ENCODE measurements at places on chromosomes 2 and 18. TPM values are rescaled to one million over a fixed set of nuclear protein-coding genes. Genes with fewer than 3 reads are reported as not detected.
A peak's percentile ranks its signal among the peaks of the same experiment; 100 is the strongest.

DNA sequence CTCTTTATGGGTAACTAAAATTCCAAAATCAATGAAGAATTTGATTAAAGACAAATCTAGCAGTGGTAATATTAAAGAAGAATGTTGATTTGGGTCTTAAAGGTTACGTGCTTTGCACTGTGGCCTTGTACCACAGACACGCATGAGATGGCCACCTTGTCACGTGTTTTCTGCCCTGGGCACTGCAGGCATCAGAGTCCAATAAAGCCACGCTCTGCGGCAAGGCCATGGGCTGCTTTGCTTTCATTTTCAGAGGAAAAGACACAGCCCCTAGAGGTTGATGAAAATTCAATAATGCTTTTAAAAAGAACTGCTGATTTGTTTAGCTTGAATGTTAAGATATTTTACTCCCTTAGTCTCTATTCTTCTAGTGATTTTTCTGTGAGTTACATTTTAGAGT is 30.4 kb downstream of the AOX1 start:
- no peak for DNase-seq

GRCh38 chr2:173584676-173585458 is 230.2 kb downstream of the CDCA7 start:
- no peak for DNase-seq

DNA sequence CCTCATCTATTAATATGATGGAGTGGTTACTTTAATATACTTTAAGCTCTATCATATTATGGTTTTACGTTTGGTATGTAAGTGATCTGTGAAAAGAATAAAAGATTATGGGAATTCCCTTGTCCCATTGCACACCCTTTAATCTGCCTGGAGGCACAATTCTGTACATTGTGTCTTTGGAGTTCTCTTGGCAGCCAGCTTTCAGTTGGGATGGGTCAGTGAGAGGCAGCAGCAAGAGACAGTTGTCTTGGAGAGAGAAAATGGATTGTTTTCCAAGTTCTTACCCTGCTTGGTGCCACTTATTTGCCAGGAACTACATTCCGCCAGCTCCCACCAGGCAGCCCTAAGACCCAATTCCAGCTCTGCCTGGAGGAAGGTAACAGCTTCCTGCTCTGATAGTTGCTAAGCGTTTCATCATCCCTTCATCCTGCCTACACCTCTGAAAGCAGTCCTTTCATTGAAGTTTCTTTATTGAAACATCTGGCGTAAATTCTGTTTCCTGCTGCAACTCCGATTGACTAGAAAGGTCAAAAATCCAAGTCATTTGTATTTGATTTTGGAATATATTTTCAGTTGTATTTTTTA is 365.2 kb downstream of the AKAIN1 start:
- DNase-seq = no peak

- no peak for DNase-seq
Measured at GRCh38 chr2:202612145-202612544, 22.6 kb upstream of the FAM117B start.

PRSS56 gene
- polyA plus RNA-seq = 1.4 TPM

DNA sequence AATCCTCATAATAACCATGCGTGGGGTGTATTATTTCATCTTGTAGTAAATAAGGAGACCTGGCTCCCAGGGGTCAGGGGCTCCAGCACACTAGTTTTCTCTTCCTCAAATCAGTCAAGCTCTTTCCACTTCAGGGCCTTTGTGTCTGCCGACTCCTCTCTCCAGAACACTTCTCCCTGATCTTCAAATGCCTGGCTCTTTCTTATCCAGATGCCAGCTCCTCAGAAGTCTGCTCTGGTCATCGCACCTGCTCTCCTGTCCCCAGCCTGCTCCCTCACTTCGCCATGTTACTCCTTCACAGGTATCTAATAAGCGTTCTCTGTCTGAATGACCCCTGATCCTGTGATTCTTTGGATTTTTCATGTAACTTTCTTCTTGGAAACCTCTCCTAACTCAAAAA is 62.0 kb downstream of the GYPC start:
- DNase-seq = no peak

GRCh38 chr2:113219889-113220641 is 46.3 kb downstream of the PSD4 start:
- DNase-seq = no peak

- DNase-seq = peak; percentile 64
Measured at GRCh38 chr2:62287899-62288880, 92.3 kb downstream of the B3GNT2 start.

GRCh38 chr2:20704886-20705285 is 37.9 kb downstream of the GDF7 start:
- no peak for DNase-seq

MROH2A gene
- 0.12 TPM for polyA plus RNA-seq

FBXO41 gene
- 0.12 TPM for polyA plus RNA-seq

- no peak for DNase-seq
Measured at GRCh38 chr2:96895746-96896651, 26.1 kb upstream of the SEMA4C start.

DNA sequence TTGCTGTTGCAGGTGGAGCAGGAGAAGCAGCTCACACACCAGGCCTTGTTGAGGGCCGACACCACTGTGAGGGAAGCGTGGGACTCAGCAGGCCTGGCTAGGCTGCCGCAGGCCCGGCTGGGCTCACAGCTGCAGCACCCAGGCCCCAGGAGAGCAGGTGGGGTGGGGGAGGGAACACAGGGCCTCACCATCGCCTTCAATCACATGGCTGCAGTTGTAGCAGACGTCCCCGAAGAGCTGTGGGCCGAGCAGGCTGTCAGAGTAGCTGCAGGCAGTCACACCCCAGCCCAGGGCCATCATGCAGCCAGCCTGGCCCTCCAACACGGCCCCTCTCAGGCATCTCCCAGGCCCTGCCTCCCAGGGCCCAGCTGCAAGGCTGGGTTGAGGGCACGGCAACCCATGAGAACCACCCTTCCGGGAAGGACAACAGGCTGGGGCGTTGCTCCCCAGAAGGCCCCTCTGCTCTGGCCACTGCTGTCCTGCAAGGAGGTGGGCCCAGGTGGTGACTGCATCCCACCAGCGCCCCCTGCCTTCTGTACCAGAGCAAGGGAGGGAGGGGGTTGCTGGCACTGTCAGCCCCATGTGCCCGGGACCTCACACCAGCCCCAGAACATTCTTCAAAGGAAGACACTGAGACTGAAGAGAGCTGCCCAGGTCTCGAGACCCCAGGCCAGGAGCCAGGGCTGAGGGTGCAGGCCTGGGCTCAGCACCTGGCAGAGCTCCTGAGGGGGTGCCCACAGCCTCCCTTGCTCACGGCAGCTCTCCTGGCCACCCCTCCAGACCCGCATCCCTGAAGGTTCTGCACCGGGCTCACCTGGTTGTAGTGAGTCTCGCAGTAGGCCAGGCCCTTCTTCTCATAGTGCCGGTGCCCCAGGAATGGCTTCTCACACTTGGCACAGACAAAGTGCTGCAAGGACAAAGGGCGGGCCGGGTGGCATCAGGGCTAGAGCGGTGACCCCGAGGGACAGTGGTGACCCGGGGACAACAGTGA is 5.6 kb upstream of the GPR17 start:
- DNase-seq = no peak

GRCh38 chr2:27870724-27871123 is 19.5 kb downstream of the RBKS start:
- DNase-seq = no peak

DNA sequence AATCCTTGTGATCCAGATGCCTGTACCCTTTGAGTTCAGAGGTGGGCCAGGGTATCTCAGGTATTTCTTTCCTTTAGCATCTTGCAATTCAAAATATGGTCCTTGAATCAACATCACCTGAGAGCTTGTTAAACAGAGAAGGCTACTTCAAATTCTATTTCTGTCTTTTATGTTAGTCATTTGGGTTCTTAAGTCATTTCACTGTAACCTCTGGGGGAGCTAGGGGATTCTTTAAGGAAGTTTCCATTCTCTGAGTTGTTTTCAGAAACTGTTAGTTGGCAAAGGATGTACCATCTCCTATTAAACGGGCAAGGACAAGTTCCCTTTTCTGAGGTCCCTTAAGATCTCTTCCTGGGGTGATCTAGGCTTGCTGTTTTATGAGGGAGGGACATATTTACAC is 16.6 kb downstream of the CFLAR start:
- DNase-seq = no peak

GRCh38 chr2:79723830-79724229 is 211.0 kb downstream of the CTNNA2 start:
- no peak for DNase-seq

DNA sequence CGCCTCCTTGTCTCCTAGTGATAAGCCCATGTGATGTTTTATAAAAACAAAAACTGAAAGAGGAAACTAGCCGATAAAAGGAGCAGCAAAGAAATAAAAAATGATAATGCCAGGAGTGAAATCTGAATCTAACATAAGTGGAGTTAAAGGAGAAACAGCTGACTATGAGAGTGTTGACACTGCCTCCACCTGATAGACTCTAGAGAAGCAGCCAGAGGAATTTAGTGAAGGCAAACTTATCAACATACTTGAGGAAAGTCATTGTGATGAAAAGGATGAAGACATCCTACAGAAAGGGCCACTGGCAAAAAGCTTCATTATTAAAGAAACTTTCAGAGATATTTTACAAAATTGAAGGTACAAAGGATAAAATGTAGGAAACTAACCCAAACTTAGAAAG is 1.9 kb downstream of the M1AP start:
- DNase-seq = no peak

- no peak for DNase-seq
Measured at GRCh38 chr2:49032126-49032525, 122.2 kb downstream of the FSHR start.

GRCh38 chr2:190250421-190250820 is 69.2 kb downstream of the HIBCH start:
- DNase-seq = no peak

DNA sequence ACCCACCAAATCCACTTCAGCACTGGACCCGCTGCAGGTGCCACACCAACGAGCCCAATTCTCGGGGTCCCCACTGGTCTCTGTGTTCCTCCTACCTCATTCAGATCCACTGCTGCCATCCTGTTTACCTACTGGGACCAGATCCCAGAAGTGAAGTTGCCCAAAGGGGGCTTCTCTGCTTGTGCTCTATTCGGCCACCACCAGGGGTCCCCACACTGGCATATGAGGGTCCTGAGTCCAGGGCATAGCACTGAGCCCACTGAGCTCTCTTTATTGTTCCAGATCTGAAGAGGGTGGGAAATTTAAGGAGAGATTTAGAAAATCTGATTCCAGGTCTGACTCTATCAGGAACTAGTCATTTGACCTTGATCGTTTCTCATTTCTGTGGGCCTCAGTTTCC is 2.4 kb downstream of the GPR45 start:
- no peak for DNase-seq

TMEFF2 gene
- polyA plus RNA-seq = 26.2 TPM

GRCh38 chr2:54969940-54970338 is 80.3 kb downstream of the RTN4 start:
- no peak for DNase-seq

DNA sequence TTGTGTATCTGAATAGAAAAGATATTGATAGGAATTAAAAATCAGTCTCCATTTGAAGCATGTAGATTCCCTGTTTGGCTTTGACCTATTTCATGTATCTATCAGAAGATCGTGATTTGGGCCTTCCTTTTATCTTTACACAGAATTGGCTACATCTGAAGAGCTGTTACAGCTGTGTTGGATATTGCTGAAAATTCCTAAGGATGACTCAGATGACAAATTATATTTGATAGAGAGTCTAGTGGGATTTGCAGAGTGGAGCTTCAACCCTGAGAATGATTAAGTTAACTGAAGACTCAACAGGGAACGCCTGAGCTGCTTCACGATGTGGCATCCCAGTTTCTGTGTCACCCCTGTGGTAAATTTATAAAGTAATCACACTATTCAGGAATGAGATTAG is 4.9 kb upstream of the COL3A1 start:
- no peak for DNase-seq

HOXD13 gene
- polyA plus RNA-seq = 0.30 TPM

DNA sequence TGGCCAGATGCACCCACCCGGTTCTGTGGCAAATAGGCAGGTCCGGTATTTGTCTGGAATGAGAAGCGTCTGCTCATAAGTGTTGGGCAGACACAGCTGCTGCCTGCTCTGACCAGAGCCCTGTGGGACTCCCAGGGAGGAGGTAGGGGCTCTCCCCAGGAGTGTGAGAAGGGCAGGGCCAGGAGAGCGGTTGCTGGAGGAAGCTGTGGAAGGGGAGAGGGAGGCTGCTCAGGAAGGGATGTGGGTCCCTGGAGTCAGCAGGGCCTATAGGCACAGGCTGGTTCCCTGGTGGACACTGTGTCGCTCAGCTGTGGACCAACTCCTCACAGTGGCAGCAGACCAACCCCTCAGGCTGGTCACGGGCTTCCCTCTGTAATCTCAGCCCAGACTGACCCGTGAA is 109.2 kb downstream of the DYSF start:
- no peak for DNase-seq

DNA sequence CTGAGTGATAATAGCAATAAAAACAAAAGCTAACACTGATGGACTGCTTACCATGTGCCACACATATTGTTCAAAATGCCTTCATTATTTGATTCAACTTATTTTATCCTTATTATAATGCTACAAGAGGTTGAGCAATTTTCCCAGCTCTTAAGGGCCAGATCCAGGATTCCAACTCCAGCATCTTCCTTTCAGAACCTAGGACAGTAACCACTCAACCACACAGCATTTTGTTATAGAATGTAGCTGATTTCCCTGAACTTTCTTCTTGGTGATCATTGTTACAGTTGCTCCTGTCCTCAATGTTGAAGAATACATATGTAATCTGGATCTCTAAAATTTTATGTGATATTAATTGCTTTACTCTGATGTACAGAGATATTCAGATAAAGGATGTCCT is 341.7 kb downstream of the PIK3C3 start:
- DNase-seq = no peak

CD302 gene
- 18.7 TPM for polyA plus RNA-seq

- DNase-seq = peak; percentile 32
Measured at GRCh38 chr2:26692279-26692896, at the start of gene KCNK3. Gene KCNK3 (plus strand): TSS chr2:26692722. CDS start chr2:26692876, 154 bp downstream.

DNA sequence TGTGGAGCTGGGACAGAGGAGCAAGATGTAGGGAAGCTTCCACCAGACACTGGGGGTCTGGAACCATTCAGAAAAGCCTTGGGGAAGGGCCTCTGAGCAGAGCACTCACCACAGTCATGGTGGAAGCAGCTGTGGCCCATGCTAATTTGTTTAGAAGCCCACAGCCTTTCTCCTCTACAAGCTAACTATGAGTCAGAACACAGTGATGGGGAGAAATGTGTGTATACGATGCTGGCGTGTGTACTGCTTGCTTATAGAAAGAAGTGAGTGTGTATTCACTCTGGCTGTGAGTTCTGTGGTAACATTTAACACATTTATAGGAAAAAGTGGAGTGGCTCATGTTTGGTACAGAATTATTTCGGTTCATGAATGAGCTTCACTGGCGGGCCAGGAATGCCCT is 157.0 kb upstream of the ACAA2 start:
- DNase-seq = no peak

Measured in muscle of arm (tissue), 14 donors.